ENCODE measurements at places on chromosomes 4 and X.

DNA sequence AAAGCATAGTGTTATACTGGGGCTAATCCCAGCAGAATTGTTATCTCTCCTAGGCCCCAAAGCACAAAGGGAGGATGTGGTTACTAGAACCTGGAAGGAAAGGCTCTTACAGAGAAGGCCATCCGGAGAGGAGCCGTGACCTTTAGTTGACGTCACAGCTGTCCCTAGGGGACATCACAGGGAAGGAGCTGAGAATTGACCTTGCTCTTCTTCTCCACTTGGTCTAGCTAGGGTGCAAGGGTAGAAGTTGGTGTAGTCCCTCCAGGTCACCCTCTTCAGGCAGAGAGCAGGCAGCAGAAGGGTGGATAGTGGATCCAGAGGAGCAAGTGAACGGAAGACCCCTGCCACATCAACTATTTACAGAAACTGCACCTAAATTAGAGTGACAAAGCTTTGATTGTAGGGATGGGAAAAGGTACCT lies 22.8 kb upstream of the FGF2 start:
- no peak for DNase-seq

DNA sequence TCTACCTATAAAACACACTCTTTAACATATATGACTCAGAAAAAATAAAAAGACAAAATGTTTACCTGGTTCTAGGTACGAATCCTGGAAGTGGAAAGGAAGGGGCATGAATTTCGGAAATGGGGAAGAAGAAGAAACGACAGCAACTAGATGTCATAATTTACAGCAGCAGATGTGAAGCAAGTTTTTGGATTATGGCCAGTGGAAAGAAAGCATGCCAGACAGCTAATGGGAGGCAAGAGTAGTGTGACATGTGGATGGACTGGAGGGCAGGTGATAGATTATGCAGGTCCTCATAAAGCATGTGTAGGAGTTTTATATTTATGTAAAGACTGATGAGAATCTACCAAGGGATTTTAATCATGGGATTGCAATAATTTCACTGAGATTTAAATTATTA lies 279.0 kb upstream of the TACR3 start:
- DNase-seq, result no peak

- DNase-seq, result no peak
Observed at GRCh38 chr4:26083987-26084386, 170.0 kb downstream of the SMIM20 start.

DNA sequence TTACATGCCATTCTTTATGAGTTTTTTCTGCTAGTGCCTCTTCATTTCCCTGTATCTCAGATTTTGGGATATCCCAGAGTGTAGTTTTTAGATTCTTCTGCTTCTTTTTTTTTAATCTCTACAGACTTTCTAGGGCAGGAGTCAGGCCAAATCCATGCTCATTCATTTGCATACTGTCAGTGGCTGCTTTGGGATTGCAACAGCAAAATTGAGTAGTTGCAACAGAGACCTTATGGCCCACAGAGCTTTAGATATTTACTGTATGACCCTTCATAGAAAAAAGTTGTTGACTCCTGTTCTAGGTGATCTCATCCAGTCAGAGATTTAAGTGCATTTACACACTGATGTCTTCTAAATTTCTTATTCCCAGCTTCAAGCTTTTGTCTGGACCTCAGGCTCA lies 35.3 kb downstream of the ARFIP1 start:
- no peak for DNase-seq

DNA sequence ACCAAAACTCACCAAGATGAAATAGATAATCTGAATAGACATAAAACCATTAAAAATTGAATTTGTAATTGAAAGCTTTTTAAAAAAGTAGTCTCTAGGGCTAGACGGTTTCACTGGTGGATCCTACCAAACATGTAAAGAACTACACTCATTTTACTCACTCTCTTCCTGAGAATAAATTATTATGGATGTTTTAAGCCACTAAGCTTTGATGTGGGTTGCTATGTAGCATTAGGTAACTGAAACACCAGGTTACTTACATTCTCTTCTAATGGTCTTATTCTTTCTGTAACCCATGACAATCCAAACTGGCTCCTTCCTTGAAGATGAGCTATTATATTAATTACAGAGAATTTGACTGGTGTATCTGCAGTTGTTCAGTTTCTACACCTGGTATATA lies 385.1 kb downstream of the PPP1R2C start:
- no peak for DNase-seq

DNA sequence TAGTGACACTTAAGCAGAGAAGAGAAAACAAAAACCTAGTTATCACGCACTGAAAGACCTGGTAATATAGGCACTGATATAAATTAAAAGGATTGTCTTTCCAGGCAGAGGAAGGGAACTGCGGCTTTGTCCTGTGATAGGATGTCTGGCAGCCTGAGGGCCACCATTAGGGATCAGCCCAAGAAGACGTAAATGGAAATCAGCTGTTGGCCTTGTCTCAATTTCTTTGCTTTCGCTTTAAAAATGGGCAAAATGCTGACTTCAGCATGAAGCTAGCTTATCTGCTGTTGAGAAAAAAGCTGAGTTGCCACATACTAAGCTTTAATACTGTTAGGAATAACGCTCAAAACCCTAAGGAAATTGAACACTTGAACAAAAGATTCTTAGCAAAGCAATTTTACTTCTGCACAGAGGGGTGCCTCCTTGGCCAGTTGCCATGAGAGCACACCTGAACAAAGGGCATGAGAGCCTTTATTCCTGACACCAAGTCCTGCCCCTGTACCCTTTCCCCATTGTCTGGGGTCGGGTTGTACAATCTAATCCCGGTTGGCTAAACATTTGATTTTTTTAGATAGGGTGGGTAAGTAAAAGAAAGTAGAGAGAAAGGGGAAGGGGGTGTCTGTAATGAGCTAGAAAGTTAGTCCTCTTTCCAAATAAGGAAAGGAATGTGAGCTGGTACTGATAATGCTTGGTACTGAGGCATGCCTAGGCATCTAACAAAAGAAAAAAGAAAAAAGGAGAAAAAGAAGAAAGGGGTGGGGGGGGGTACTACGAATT lies 85.1 kb upstream of the UCP1 start:
- no peak for DNase-seq

GRCh38 chr4:16788868-16789267 lies 109.6 kb downstream of the LDB2 start:
- no peak for DNase-seq

GRCh38 chr4:40462326-40462725 lies 127.2 kb downstream of the CHRNA9 start:
- no peak for DNase-seq

DNA sequence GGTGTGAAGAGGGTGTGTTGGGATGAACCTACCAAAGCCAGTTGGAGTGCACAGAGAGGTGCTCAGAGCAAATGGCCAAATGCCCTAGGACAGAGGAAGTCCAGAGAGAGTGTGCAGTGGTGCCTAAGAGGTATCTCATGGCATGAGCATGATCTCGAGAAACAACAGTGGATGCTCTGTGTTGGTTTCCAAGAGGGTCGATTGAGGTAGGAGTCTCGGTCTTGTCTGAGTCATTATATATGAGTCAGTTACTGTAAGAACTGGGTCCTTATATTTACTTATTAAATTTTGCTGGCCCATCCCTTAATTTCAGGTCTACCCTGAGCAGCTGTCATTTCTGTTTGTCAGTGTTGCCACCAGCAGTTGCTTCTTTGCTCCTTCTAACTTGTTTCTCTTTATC lies 86.6 kb upstream of the TMEM150C start:
- DNase-seq, result no peak

DNA sequence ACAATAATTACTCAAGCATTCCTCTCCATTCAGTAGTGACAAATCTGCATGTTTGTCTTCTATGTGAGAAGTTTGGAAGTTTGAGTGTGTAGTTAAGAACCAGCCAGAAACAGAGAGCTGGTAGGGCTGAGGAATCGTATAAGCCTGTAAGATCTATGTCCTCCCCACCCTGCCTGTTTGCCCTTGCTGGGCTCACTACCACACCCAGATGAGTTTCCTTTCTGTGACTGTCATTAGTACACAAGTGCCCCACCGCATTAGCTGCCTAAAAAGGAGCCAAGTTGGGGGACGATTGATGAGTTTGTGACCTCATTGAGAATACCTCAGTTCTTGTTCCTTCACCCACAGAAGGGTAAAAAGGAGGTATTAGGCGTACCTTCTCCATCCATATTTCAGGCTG lies 28.3 kb downstream of the DOCK11 start:
- no peak for DNase-seq

- no peak for DNase-seq
Observed at GRCh38 chr4:78468272-78468671, 83.3 kb upstream of the ANXA3 start.

DNA sequence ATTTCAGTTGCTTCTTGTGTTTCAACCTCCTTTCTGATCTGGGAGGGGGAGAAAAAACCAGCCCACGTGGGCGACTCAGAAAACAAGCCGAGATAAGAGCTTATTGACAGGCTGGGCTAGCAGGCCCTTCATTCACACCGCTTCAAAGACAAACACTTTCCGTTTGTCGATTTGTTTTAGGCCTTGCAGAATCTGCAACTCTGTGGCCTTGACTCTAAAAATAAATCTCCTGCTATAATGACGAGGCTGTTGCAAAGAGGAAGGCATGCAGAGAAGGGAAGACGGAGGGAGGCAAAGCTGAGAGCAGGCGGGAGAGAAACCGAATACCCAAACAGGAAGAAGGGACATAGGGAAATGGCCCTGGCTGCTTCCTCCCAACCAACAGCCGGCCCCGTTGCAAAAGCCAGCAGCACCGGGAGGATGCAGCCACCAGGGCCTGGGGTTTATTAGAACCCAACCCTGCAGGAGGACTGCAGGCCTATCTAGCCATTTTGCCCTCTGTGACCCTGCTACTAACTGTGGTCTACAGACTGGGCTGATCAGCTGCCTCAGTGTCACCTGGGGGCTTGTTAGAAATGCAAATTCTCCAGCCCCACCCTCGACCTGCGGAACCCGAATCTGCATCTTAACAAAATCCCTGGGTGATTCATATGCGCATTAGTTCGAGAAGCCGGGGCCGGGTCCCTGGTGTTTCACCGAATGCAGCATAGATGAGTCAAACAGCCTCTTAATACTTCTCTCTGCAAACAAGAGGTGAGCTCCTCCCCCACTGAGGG lies 325.5 kb downstream of the BCOR start:
- DNase-seq, result peak; percentile 26

GRCh38 chr4:122540838-122541237 lies 80.0 kb downstream of the IL21 start:
- DNase-seq, result no peak

GRCh38 chr4:65007841-65008439 lies 598.7 kb upstream of the TECRL start:
- no peak for DNase-seq

GRCh38 chr4:161555689-161556660 lies 607.8 kb downstream of the FSTL5 start:
- no peak for DNase-seq

DNA sequence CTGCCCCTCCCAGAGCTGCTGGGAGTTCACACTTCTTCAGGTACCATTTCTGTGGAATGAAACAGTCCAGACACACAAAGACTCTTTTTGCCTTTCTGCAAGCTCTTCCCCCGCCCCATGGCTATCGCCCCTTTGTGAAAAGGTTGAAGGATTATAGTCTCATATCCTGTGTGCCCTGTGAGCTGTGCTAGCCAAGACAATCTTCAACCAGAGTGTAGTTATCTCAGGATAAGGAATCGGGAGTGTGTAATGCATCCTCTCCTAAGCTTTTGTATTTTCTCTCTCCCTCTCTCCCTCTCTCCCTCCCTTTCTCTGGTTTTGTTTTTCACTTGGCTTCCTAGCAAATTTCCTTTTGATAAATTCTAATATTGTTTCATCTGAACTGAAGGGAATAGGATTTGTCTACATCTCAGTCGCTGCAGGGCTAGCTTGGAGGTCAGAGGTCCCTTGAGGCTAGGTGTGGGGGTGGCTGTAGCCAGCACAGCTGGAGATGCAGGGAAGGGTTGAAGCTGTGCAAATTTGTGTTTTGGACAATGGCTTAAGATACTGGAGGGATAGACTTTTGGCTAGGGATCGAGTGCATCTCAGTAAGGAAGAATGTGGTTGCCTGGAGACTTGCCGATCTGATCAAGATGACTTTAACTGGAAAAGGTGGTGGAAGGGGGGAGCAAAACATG lies 74.6 kb upstream of the NALF2 start:
- DNase-seq, result no peak

GRCh38 chrX:135649561-135649960 lies 63.9 kb upstream of the CT45A1 start:
- DNase-seq, result no peak

GRCh38 chrX:1462596-1463251 lies 10.0 kb upstream of the ASMTL start:
- DNase-seq, result no peak

GRCh38 chr4:61224573-61224972 lies 24.4 kb downstream of the ADGRL3 start:
- DNase-seq, result no peak

DNA sequence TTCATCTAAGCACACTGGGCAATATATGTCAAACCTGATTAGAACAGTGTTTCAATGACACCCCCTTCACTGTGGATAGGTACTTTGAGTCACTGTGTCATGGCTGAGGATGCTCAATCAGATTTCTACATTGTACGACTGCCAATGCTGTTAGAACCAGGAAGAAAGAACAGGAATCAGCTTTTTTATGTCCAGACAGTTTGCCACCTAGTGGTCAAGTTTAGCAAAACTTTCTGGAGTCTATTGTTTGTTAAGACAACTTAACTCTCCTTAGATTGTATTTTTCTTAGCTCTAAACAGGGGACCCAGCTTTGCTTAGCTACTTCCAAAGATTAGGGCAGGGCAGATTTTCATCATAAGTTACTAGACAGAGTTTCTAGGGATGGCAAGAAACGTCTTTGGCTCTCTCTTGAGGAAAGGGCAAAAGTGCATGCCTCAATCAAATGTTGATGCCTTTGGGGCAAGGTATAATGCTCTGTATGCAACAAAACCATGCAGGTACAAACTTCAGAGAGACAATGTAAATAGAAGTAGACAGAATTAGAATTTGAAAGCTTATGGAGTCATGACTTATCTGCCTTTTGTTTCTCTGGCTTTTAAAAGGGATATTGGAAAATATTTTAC lies 40.5 kb upstream of the BMP3 start:
- peak; percentile 33 for DNase-seq

- no peak for DNase-seq
Observed at GRCh38 chrX:128728943-128729342, 676.7 kb upstream of the ACTRT1 start.

DNA sequence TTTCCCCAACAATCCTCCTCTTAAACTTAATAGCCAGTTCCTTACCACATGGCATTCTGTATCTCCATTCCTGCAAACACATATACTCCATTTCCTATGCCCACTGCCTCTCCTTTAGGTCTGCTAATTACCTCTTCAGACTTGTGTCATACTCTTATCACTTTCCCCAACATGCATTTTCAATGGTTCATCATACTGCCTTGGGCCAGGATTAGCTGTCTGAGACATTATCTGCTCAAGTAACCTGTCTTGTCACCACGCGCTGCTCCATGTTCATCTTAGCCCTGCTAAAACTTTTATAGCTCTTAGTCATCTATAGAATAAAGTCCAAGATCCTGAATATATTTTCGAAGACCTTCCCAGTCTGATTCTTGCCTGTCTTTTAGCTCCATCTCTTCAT lies 224.1 kb upstream of the GK2 start:
- DNase-seq, result no peak

Measured in globus pallidus (tissue), 1 donor.